Astrocyte (in vitro differentiated cells and primary cell): ENCODE measurements at places on chromosomes 3 and 15. TPM values are rescaled to one million over a fixed set of nuclear protein-coding genes. Genes with fewer than 3 reads are reported as not detected.

- peak overlapping the region; percentile 3 for H3K27ac ChIP-seq
- peaks cover 8% of the 10 kb centered on the region for H3K4me1 ChIP-seq
- no peak overlapping the region for H3K4me3 ChIP-seq
- H3K36me3 ChIP-seq, result no peaks in the 10 kb centered on the region
Observed at GRCh38 chr15:92510163-92510882, 116.6 kb downstream of the ST8SIA2 start.

- H3K27ac ChIP-seq, result no peak overlapping the region
- H3K27me3 ChIP-seq, result no peaks in the 10 kb centered on the region
- no peaks in the 10 kb centered on the region for H3K4me1 ChIP-seq
- no peak for DNase-seq
Observed at GRCh38 chr3:139728414-139728813, 50.6 kb upstream of the NMNAT3 start.

- H3K36me3 ChIP-seq, result peaks cover 6% of the 10 kb centered on the region
- H3K4me3 ChIP-seq, result no peak overlapping the region
- no peaks in the 10 kb centered on the region for H3K4me1 ChIP-seq
Observed at GRCh38 chr3:31639828-31640227, 107.1 kb downstream of the STT3B start.

- peak overlapping the region; percentile 12 for H3K27ac ChIP-seq
- H3K27me3 ChIP-seq, result no peaks in the 10 kb centered on the region
- DNase-seq, result no peak
Observed at GRCh38 chr15:59166166-59166565, 40.5 kb upstream of the LDHAL6B start.

DNA sequence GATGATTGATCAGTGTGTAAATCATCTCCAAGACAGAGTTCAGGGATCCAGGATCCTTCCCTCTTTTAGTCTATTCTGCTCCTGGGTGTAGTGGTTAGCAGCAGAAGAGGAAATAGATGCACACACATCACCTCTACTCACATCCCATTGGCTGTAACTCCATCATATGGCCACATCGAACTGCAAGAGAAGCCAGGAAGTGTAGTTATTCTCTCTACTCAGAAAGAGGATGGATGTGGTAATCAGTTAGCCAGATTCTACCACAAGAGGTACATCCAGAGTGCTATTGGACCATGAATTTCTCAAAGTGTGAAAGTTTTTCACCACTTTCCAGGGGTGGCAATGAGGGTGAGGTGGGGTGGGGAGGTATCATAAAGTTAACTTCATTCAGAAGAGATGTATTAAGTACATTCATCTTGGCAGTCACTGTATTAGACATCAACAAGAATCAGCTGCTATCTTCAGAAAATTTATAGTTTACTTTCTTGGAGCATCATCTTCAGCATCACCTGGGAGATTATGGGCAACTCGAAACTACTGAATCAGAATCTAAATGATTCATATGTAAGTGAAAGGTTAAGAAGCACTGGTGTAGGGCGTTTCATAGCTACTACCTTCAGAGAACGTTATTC, 60.6 kb upstream of the GAP43 start:
- no peaks in the 10 kb centered on the region for H3K4me1 ChIP-seq
- DNase-seq, result no peak
- no peak overlapping the region for H3K4me3 ChIP-seq
- H3K36me3 ChIP-seq, result no peaks in the 10 kb centered on the region
- no peaks in the 10 kb centered on the region for H3K27me3 ChIP-seq
- no peak overlapping the region for H3K27ac ChIP-seq

- H3K4me3 ChIP-seq, result no peak overlapping the region
- no peak overlapping the region for H3K27ac ChIP-seq
- peaks cover 11% of the 10 kb centered on the region for H3K36me3 ChIP-seq
Observed at GRCh38 chr3:43347774-43348173, 61.4 kb downstream of the SNRK start.

VEPH1 gene
- 9.3 and 9.4 TPM in 2 replicates for total RNA-seq

ARNT2 gene
- 2.7 and 3.5 TPM in 2 replicates for total RNA-seq

CA12 gene
- 0.54 and 0.70 TPM in 2 replicates for total RNA-seq

SEMA3G gene
- 0.09 and 0.26 TPM in 2 replicates for total RNA-seq

NANOGP8 gene
- not detected in 2 replicates for total RNA-seq

SPPL2A gene
- total RNA-seq, result 56.0 and 58.5 TPM in 2 replicates

PEX11A gene
- 2.1 and 2.5 TPM in 2 replicates for total RNA-seq

SATB1 gene
- total RNA-seq, result 17.7 and 18.0 TPM in 2 replicates
